ENCODE measurements at places on chromosomes 13 and 19.

GRCh38 chr19:40571005-40571318, 5.7 kb upstream of the SHKBP1 start:
- no peak for DNase-seq

- no peak for DNase-seq
Observed at GRCh38 chr19:49359851-49360820, 2.1 kb downstream of the TEAD2 start.

- no peak for DNase-seq
Observed at GRCh38 chr13:24450530-24450929, 62.0 kb downstream of the PARP4 start.

DNA sequence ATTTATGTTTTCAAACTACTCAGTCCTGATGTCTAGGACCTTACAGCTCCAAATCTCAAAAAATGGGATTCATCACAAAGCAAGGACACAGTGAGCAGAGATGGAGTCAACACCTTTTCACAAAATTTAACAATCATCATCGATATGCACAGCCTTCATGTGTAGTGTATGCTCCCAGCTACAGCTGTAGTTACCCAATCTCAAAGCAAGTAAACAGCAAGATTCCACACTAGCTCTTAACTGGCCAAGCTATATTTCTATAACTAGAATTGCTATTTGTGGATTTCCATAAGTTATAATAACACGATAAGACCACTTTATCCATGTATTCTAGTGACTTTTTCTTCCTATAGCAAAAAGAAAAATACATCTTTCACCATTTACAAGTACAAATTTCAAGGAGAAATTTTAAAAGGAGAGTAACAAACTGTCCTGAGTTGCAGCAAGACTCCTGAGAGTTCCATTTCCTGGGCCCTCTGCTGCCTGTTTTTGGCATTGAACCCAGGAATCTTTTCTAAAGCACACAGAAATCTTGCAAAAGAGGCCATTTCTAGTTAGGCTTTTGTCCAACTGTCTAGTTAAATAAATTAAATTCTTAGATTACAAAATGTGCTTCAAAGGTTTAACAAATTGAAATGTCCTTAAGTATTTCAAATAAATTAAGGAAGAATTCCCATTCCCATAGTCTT, 460.6 kb downstream of the FGF14 start:
- DNase-seq = no peak

DNA sequence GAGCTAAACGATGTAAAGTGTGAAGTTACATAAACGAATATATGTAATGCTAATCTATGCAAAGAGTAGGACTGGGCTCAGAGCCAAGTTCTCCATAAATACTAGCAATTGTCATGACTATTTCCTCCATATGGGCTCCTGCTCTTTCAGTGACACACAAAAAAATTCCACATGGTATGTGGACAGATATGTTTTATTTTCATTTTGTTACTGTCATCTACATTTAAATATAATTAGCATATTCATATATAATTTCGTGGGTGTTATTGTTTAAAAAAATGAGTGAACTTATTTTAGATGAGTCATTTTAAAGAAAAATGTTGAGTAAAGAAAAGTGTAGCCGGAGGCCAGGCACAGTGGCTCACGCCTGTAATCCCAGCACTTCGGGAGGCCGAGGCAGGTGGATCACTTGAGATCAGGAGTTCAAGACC, 5.0 kb upstream of the IGSF23 start:
- no peak for DNase-seq

GRCh38 chr13:95955255-95955654, 97.9 kb downstream of the UGGT2 start:
- no peak for DNase-seq

GRCh38 chr19:42762789-42763188, 2.7 kb downstream of the PSG8 start:
- no peak for DNase-seq

GRCh38 chr19:17286263-17286662, 4.6 kb downstream of the ANKLE1 start:
- DNase-seq = no peak

DNA sequence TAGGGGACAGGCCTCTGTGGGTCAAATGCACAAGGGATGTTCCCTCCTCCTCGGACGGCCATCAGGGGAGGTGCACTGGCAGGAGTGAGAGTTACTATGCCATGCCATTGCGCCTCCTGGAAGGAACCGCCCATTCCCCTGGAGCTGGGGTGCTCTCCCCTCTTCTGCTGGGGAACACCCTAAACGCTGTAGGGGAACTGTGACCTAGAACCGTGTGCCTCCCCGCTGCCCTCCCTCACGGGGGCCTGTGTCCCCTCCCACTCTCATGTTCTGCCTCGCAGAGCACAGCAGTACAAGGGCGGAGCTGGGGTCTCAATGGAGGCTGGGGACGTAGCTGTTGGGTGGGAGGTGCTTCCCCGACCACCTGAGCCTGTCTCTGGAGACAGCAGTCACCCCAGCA, 17.2 kb upstream of the CRTC1 start:
- no peak for DNase-seq

- DNase-seq = no peak
Observed at GRCh38 chr13:54185101-54185500, 1156.5 kb downstream of the OLFM4 start.

- DNase-seq = no peak
Observed at GRCh38 chr13:113010510-113010865, 41.5 kb downstream of the MCF2L start.

DNA sequence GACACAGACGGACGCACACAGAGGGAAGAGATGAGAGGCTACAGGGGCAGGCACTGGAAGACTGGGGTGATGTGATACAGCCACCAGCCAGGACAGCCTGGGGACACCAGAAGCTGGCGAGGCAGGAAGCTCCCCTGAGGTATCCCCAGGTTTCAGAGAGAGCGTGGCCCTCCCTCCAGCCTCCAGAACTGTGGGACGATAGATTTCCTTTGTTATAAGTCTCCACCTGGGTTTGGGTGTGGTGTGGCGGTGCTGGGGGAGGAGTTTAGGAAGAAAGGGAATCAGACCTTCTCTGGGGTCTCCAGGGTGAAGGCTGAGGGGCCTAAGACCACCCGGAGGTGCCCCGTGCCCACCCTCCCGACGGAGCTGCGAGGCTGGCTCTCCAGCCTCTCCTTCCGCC, 2.7 kb upstream of the ASPDH start:
- no peak for DNase-seq

- no peak for DNase-seq
Observed at GRCh38 chr19:38221919-38222830, 1.8 kb downstream of the DPF1 start.

GRCh38 chr19:4374498-4375163, 25.7 kb downstream of the SH3GL1 start:
- no peak for DNase-seq

DNA sequence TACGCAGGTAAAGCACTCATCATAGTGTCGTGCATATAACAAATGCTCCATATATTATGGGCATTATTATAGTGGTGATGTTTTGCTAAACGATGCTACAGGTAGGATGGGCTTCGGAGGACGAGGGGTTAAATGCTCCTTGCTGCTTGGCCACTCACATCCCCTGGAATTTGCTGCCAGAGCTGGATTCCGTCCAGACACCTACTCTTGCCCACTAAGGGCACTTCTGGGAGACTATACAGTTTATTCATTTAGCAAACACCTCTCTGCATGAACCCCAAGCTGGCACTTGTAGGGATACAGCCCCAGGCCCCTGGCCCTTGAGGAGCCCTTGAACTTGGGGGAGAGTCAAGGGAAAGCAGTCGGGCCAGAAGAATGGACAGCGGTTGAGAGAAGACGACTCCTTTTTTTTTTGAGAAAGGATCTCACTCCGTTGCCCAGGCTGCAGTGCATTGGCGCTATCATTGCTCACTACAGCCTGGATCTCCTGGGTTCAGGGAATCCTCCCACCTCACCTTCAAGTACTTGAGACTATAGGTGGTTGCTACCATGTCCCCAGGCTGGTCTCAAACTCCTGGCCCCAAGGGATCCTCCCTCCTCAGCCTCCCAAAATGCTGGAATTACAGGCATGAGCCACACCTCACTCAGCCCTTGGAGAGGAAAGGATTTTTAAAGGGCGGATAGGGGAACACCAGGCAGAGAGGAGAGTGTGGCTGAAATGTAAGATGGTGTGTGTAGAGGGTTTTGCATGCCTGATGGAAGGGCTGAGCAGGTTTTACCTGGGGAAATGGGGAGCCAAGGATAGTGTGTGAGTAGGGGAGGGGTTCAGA, 1.1 kb upstream of the MRPL34 start:
- DNase-seq = no peak

DNA sequence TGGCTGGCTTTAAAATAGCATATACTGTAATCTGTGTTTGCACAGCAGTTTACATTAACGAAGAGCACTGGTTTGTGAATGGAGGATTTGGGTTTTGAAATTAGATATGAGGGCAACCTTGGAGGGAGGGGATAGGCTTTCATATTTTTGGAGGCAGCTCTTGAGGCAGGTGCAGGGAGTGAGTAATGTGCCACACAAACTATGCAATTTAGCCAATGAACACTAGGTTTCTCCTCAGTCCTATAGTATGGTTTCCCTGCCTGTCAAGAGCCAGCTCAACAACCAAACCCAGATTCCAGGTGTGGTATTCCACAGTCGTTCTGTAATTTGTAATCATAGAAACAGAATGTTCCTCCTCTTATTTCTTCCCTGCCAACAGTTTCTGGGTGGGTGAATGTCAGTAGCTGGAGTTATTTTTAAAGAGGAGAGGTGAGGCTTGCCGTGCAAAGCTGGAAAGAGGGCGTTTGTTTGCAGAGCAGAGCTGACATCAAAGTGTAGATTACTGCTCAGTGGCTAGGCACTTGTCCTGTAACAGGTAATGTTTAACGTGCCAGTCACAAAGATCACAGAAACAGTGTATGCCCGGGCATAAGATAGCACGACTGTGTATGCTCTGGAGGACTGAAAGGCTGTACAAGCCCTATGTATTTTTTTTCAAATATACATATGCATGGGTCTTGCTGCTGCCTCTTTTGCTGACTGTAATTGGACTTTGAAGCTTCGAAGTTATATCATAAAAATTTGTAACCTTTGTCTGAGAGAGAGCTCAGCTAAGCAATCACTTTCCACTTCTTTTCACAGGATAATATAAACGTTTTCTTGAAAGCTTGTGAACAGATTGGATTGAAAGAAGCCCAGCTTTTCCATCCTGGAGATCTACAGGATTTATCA, 124.2 kb downstream of the LMO7 start:
- DNase-seq = no peak

DNA sequence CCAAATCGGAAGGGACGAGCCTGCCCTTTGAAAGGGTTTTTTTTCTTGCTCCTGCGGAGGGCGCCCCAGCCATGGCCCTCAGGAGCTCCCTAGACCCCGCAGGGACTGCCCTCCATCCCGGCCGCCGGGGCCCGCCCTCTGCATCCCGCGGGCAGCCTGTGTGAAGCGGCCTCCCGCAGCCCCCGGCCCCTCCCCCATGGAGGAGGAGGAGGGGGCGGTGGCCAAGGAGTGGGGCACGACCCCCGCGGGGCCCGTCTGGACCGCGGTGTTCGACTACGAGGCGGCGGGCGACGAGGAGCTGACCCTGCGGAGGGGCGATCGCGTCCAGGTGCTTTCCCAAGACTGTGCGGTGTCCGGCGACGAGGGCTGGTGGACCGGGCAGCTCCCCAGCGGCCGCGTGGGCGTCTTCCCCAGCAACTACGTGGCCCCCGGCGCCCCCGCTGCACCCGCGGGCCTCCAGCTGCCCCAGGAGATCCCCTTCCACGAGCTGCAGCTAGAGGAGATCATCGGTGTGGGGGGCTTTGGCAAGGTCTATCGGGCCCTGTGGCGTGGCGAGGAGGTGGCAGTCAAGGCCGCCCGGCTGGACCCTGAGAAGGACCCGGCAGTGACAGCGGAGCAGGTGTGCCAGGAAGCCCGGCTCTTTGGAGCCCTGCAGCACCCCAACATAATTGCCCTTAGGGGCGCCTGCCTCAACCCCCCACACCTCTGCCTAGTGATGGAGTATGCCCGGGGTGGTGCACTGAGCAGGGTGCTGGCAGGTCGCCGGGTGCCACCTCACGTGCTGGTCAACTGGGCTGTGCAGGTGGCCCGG, 815 bp downstream of the MAP3K10 start:
- no peak for DNase-seq

- DNase-seq = no peak
Observed at GRCh38 chr19:50705422-50706019, 14.1 kb downstream of the SHANK1 start.

GRCh38 chr19:40245506-40246128, 19.1 kb upstream of the CCNP start:
- DNase-seq = no peak

DNA sequence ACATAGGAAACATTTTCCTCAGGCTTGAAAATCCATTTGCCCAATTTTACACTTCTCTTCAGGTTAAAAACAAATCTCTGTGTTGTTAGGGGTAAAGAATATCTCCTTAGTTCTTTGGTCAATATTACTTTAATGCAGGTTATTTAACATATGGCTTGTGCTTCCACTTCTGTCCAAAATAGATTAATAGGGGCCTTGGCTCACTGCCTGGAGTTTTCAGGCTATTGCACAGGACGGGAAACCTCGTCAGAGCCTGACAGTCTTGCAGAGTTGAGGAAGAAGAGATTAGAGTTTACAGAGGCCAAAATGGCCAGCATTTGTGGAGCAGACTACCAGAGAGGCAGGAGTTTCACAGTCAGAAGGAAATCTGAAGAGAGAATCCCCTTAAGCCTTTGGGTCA, 863.9 kb upstream of the GPC6 start:
- no peak for DNase-seq

DNA sequence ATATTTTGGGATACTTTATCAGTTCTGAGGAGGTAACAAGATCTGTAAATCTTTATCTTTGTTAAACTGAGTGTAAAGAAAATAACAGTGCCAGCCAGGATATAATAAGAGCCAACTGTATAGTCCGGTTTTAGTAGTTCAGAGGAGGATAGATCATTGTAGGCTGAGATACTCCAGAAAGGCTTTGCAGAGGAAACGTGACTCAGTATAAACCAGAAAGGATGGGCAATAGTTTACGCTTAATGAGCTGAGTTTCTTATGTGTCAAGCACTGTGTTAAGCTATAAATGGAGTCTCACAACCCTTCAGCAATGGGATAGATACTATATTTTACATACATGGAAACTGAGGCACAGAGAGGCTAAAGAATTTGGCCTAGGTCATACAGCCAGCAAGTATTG, 3.8 kb downstream of the RFXAP start:
- no peak for DNase-seq

DNA sequence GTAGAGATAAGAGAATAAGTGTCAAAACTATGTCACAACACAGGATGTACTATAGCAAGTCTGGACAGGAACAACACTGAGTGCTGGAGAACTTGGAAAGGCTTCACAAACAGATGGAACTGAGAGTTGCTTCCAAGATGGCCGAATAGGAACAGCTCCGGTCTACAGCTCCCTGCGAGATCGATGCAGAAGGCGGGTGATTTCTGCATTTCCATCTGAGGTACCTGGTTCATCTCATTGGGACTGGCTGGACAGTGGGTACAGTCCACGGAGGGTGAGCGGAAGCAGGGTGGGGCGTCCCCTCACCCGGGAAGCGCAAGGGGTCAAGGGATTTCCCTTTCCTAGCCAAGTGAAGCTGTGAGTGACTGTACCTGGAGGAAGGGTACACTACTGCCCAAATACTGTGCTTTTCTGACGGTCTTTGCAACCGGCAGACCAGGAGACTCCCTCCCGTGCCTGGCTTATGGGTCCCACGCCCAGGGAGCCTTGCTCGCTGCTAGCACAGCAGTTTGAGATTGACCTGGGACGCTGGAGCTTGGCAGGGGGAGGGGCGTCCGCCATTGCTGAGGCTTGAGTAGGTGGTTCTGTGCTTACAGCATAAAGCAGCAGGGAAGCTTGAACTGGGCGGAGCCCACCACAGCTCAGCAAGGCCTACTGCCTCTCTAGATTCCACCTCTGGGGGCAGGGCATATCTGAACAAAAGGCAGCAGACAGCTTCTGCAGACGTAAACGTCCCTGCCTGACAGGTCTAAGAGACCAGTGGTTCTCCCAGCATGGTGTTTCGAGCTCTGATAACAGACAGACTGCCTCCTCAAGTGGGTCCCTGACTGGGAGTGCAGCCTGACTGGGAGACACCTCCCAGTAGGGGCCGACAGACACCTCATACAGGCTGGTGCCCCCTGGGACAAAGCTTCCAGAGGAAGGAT, 46.0 kb downstream of the USP12 start:
- no peak for DNase-seq

Measured in activated CD4-positive, alpha-beta T cell treated with anti-CD3 and anti-CD28 coated beads for 1 hour (primary cell).